ENCODE measurements at places on chromosomes 7 and 10.

GRCh38 chr10:123044391-123044790, 35.6 kb downstream of the ACADSB start:
- DNase-seq = no peak

GRCh38 chr10:69090685-69091084, 2.8 kb downstream of the SRGN start:
- peak; percentile 17 for DNase-seq

GRCh38 chr10:21934307-21934706, 69.2 kb downstream of the DNAJC1 start:
- DNase-seq = no peak

- no peak for DNase-seq
Observed at GRCh38 chr10:60237977-60238758, 151.5 kb downstream of the ANK3 start.

DNA sequence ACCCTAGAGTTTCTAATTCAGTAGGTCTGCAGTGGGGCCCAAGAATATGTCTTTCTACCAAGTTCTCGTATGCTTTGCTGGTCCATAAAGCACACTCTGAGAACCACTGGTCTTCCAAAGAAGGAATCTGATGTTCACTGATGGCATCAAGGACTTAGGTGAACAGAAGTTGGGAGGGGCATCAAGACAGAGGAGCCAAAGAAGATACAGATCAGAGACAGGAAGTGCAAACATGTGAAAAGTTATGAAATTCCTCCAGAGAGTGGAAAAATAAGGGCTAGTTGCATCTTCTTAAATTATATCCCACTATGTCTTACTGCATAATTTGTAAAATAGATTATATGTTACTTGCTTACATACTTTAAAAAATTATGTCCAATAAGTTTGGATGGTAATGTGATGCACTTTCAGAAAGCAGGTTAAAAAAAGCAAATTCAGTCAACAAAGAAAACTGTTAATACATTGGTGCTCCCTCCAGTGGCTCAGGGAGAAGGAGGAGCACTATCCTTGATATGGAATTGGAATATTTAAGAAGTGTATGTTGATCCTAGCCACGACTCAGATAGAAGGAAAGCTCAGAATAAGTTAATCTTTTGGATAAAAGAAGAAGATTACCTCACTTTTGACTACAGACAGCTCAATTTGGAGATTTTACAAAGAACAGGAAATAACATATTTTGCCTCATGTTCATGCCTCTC, 35.8 kb downstream of the CREB3L2 start:
- DNase-seq = no peak

DNA sequence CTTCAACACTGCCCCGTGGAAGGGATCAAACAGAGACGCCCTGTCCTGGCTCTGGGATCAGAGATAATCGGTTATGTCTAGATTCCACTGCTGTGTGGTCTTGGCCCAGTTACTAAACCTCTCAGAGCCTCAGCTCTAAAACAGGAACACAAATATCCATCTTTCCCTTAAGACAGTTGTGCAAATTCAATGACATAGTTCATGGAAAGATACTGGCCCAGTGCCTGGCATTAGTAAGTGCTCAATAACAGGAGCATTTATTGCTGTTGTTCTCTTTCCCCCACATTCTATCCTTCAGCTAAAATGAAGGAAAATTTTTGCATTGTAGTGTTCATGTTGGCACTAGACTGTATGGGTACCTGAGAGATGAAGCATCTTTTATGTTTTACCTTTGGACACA, 58.6 kb downstream of the TACC2 start:
- no peak for DNase-seq

- no peak for DNase-seq
Observed at GRCh38 chr10:86263209-86263608, 103.4 kb downstream of the GRID1 start.

DNA sequence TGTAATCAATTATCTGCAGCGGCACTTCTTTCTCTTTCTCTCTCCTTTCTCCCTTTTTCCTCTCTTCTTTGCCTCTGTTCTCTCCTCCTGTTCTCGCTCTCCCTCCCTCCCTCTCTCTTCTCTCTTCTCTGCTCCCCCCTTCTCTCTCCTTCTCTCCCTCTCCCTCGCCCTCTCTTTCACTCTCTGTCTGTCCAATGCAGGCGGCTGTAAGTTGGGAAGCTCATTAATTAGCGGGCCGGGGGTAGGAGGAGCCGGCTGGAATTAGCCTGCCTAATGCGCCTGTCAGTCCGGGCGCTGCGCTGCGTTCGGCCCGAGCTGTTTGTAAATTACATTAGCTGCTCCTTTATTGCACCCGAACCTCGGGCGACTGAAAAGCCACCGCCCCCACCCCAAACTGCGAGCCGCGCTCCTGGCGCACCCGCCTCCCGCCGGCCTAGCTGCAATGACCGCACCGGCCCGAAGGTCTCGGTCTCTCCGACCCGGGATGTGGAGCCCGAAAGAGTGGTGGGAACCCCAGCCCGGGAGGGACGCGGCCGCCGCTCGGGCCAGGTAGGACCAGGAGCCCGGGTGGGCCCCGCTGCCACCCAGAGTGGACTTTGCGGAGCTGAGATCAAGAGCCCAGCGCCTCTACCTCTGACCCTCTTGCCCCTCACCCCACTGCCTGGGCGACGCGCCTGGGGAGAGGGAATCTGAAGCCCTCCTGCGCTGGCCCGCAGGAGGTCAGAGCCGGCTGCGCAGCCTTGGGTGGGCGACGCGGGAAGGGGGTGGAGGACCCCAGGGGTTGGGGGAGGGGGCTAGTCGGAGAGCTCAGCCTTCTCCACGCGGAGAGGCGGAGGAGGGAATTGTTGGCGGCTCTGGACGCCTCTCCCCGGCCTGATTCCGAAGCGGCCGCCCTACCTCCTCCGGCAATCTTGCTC, at the start of gene LBX1:
Gene LBX1 (minus strand): TSS at position 198 of the 917 bp plus-strand sequence. CDS start 648 bp downstream, outside the sequence.
- DNase-seq = no peak

- no peak for DNase-seq
Observed at GRCh38 chr10:4541292-4541691, 284.7 kb upstream of the AKR1E2 start.

GRCh38 chr10:8054494-8055407, at the start of gene GATA3:
Gene GATA3 (plus strand): TSS chr10:8054688. CDS start chr10:8055656, 968 bp downstream.
- no peak for DNase-seq

GRCh38 chr10:124648738-124649137, 95.4 kb downstream of the FAM53B start:
- DNase-seq = peak; percentile 87

DNA sequence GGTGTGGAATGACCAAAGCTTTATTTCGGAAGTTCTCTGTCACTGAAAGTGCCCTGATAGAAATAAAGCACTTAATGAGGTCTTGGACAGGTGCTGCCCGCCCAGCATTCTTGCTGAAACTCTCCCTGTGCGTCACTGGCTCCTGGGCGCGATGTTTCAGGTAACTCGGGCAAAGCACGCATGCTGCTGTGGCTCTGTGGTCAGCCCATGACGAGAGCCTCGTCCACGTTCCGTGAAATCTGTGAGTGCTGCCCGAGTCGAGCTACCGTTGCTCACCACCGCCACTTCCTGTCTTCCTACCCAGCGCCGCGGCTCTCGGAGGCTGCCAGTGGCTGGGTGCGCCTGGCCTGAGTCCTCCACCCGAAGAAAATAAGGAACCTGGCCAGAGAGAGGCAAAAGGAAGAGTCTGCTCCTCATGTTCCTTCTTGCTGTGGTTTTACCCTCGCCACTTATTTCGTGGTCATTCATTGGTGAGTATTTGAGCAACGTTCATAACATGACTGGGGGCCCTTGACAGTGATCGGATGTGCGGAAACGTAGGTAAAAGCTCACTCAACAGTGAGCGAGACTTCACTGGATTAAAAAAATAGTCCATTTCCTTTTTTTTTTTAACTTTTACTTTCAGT, 95.5 kb downstream of the MAP3K8 start:
- no peak for DNase-seq

- no peak for DNase-seq
Observed at GRCh38 chr10:114556236-114557122, 101.6 kb downstream of the ABLIM1 start.

GRCh38 chr7:131606346-131607290, 50.2 kb upstream of the PODXL start:
- no peak for DNase-seq

GRCh38 chr10:120506674-120507073, 49.6 kb downstream of the PLPP4 start:
- DNase-seq = no peak

DNA sequence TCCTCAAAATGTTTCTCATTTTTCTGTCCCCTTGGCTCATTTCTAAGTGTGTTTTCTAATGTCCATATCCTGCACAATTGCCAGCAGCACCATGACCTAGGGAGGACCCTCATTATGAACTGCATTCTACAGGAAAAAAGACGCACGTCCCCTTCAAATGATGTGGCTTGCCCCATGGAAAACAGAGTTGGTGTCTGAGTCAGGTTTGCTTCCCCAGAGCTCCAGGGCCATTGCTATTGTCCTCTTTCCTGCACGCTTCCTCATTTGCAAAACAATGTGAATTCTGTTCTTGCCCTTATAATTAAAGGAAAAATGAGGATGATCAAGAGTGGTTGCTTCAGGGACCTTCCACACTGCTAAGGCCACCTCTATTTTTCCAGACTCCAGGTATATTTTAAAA, 14.7 kb upstream of the ASB4 start:
- DNase-seq = no peak

- no peak for DNase-seq
Observed at GRCh38 chr7:115678086-115678982, 352.2 kb downstream of the TFEC start.

GRCh38 chr7:42947521-42947920, 15.3 kb downstream of the MRPL32 start:
- DNase-seq = no peak

- peak; percentile 15 for DNase-seq
Observed at GRCh38 chr7:151754142-151754590, 122.7 kb downstream of the PRKAG2 start.

GRCh38 chr7:26525398-26526264, 234.0 kb downstream of the SNX10 start:
- DNase-seq = no peak

GRCh38 chr7:28893888-28894287, 64.2 kb downstream of the TRIL start:
- DNase-seq = no peak

DNA sequence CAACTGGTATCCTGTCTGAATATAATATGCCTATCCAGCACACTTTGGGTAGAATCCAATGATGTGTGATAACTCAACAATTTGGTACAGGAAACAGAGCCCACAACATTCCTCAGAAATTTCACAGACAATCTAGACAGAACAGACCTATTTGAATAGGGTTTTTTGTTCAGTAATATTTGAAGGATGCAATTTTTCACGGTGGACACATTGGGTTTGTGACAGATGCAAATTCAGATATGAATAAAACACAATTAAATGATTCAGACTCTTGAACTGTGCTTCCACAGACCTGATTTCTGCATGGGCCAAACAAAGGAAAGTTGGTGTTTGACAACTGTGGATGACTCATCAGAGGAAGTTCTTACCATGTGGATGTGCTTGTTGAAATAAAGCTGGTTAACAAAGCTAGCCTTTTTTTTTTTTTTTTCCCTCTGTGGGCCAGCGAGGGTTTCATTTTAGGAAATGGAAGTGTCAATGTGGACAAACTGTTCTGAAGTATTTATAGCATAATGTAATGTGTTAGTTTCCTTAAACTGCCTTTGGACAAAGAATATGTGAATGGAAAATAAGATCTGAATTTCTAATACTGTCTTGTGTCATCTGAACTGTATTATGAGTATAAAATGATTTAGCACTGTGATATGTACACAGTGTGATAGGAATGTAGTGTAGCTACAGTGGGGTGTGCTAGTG, 43.2 kb upstream of the FAM133B start:
- peak; percentile 29 for DNase-seq

DNA sequence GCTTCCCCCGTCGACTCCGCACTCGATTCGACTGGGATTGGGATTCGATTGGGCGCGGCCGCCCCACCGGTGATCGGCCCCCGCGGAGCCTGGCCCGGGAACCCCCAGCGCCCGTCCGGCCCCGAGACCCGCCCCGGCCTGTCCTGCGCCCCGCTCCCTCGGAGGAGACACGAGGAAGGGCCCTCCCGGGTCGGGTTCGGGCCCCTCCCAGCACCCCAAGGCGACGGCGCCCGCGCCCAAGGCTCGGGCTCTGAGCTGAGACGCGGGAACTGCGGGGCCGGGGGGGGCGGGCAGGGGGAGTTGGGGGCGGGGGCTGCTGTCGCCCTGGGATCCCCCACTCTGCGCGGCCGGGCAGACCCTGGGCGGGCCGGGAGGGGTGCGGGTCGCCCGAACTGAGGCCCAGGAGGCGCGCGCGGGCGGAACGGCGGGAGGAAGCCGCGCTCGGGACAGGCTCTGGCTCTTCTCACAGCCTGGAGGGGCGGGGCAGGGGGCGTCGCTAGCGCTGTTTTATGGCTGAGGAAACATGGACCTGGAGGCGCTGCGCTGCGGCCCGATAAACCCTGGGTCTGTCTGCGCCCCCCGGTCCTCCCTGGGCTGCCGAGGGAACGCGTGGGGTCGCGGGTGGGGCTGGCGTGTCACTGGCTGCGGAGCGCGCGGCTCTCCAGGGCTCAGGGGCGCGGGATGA, 1.7 kb upstream of the NKX6-2 start:
- DNase-seq = no peak

DNA sequence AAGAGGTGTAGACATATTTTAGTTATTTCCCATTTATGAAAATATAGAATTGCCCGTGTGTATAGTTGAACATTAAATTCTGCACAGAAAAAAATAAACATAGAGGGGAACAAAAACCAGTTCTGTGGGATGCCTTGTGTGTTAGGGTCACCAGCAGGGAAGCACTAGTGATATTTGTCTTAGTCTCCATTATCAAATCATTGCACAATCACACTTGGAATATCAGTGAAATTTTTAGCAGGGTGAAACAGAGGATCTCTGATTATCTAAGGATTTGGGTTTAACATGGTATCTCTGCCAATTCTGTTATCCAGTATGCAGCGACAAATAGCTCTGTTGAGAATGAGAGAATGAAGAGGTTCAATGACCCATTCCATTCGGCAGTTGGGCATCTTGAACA, 496.0 kb upstream of the POM121L12 start:
- DNase-seq = no peak

DNA sequence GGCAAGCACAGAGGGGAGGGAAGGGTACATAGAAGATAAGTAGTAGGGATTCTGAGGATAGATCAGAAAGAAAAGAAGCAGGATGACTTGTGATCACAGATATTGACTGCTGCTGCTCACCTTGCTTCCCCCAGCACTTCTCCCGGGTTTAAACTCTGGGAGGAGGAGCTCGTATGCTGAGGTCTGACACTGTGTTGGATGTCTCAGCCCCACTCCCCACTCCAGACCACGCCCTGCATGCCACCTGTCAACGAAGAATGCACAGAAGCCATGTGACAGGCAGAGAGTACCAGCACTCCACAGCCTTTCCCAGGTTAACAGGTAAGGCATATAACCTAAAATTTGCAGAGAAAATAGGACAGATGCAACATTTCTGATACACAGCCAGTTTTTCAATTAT, 388.9 kb downstream of the TNS3 start:
- no peak for DNase-seq

GRCh38 chr10:29522918-29523317, 111.9 kb downstream of the SVIL start:
- DNase-seq = no peak
